Heart right ventricle (tissue), 16 donors: ENCODE measurements at places on chromosomes 1 and 21. TPM values are rescaled to one million over a fixed set of nuclear protein-coding genes. Genes with fewer than 3 reads are reported as not detected.

The AXDND1 gene
- polyA plus RNA-seq, result not detected

The TRIM46 gene
- polyA plus RNA-seq, result 0.04 TPM

DNA sequence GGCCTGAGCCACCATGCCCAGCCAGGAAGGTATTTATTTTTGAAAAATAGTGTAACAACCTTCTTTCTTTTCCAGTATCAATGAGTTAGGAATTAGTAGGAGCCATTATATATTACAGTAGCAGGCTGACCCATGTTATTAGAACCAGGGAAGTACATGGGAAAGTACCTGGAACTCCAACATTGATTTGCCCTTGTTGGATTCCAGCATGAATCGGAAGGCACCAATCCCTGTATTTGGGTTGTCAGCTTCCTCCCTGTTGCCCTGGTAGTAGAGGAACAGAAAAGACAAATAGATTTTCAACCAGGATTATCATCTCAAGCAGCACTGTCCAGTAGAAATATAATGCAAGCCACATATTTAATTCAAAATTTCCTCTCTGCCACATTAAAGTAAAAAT, 10.2 kb upstream of the RBM8A start:
- H3K4me1 ChIP-seq, result no peaks in the 10 kb centered on the region
- H3K36me3 ChIP-seq, result no peaks in the 10 kb centered on the region
- no peak overlapping the region for H3K27ac ChIP-seq
- no peak overlapping the region for H3K4me3 ChIP-seq
- H3K27me3 ChIP-seq, result no peaks in the 10 kb centered on the region

The PRR9 gene
- polyA plus RNA-seq, result not detected

DNA sequence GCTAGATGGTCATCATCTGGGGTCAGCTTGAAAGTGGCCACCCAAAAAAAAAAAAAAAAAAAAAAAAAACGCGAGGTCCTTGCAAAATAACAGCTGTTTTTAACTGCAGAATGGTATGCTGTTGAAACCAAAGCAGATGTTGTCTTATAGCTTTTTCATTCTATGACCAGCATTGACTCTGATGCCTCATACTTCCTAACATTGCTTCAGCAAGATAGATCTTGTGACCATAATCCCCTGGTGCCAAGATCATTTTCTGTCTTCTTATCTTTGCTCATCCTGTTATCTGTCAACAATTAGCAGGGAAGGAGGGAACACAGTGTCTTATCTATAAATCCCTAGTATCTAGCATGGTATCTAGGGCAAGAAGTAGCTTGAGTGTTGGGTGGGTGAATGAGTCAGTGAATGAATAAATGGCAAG, 181.5 kb downstream of the PLPP3 start:
- H3K4me1 ChIP-seq, result peaks cover 23% of the 10 kb centered on the region
- no peak overlapping the region for H3K27ac ChIP-seq
- no peak for DNase-seq
- no peaks in the 10 kb centered on the region for H3K36me3 ChIP-seq
- no peaks in the 10 kb centered on the region for H3K27me3 ChIP-seq

DNA sequence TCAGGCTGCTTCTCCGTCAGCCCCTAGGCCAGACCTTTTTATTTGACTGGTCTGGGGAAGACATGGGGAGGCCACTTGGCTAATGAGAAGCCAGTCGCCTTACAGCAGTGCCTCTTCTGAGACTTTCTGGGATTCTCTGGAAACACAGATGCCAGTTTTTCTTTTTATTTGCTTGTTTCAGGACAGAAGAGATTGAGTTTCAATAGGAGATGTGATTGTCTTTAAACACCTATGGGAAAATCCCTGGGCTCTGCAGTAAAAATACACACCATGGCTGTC, 15.4 kb upstream of the BTG2 start:
- H3K36me3 ChIP-seq, result no peaks in the 10 kb centered on the region
- peaks cover 47% of the 10 kb centered on the region for H3K4me1 ChIP-seq
- peak overlapping the region; percentile 87 for H3K27ac ChIP-seq
- H3K4me3 ChIP-seq, result peak overlapping the region; percentile 32
- H3K27me3 ChIP-seq, result no peaks in the 10 kb centered on the region

The SORT1 gene
- polyA plus RNA-seq, result 64.1 TPM
